Activated T-helper 2 cell treated with anti-CD3 and anti-CD28 coated beads, Interferon-gamma antibody, Interleukin-2, Interleukin-4, amounts not matched to agents 10 μg/mL and 5 μg/mL and 100 μg/mL, durations not matched to agents 14 hours and 24 hours and 36 hours (primary cell): ENCODE measurements at places on chromosomes 1 and 21. TPM values are rescaled to one million over a fixed set of nuclear protein-coding genes. Genes with fewer than 3 reads are reported as not detected.

The LRIG2 gene
- total RNA-seq, result 12.3 and 14.5 TPM in 2 replicates

- no peak for DNase-seq
These were observed 2.8 kb upstream of the TSEN15 start for GRCh38 chr1:184048561-184049240.

GRCh38 chr1:18166341-18166740 lies 58.7 kb downstream of the IGSF21 start:
- DNase-seq, result no peak

The FCRL6 gene
- total RNA-seq, result not detected in 2 replicates

DNA sequence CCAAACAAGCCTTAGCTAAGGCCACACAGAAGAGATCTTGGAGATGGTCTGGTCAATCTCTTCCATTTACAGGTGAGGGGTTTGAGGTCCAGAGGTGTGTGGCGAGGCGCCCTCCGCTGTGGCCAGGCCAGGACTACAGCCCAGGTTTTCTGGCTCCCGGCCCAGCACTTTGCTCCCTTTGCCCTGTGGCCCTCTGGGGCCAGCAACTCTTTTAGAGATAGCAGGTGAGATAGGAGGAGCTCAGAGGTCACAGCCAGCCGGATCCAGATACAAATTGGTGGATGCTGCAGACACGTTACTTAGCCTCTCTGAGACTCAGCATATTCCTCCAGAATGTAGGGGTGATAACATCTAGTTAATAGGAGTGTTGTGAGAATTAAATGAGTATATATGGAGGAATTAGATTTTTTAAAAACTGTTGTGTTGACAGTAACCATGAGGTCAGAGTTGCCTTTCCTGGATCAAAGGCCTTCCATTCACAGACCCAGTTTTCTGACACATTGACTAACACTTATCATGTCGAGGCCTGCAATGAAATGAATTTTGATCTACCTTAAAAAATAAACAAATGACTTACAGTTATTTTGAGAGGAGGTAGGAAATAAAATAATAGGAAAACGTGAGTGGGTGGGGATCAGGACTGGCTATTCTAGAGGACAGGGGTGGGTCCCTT lies 16.6 kb downstream of the TEX35 start:
- DNase-seq, result no peak

The NOL9 gene
- 43.4 and 50.0 TPM in 2 replicates for total RNA-seq

DNA sequence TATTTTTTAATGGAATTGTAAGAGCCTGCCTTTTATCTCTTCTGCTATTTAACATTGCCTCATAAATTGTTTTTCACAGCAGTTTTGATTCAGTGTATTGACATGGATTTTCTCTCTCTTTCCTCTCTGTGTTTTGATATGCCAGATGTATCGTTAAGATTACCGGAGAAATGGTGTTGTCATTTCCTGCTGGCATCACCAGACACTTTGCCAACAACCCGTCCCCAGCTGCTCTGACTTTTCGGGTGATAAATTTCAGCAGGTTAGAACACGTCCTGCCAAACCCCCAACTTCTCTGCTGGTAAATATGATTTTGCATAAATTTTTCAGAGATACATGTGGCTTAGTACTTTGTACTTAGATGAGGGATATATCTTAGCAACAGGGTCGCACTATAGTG lies 23.1 kb upstream of the DYNLT5 start:
- DNase-seq, result no peak

DNA sequence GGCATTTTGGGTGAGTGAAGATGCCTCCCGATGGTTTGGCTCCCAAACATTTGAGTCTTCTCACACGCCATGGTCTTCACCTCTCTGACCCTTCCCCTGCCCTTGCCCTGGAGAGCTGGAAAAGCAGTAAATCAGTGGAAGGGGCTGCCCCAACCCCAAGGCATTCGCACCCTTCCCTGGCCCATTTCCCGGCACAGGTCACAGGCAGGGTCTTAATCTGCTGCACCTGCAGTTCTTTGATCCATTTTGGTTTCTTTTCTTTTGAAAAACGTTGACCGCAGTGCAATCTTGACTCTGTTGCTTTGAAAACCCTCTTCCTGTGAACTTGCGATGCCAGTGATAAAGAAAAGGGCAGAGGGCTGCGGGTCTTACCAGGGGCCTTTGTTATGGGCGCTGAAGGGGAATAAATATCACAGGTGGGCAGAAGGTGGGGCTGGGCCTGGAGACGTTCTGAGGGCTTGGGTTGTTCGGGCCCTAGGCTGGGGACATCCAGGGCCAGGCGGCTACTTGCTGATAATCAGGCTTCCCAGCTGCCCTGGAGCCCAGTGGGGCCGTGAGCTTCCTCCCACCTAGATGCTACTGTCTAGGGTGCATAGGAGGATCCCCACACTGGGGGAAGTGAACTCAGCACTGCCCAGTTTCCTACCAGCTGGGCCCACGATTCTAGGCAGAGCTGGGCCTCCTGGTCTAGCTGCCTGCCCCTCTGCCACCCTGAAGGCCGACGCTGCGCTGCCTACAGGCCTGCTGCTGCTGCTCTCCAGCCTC lies 38.6 kb upstream of the EPS8L3 start:
- peak; percentile 73 for DNase-seq

The CYP4A11 gene
- total RNA-seq, result not detected in 2 replicates

- no peak for DNase-seq
These were observed 71.1 kb upstream of the AKT3 start for GRCh38 chr1:243921111-243921510.

DNA sequence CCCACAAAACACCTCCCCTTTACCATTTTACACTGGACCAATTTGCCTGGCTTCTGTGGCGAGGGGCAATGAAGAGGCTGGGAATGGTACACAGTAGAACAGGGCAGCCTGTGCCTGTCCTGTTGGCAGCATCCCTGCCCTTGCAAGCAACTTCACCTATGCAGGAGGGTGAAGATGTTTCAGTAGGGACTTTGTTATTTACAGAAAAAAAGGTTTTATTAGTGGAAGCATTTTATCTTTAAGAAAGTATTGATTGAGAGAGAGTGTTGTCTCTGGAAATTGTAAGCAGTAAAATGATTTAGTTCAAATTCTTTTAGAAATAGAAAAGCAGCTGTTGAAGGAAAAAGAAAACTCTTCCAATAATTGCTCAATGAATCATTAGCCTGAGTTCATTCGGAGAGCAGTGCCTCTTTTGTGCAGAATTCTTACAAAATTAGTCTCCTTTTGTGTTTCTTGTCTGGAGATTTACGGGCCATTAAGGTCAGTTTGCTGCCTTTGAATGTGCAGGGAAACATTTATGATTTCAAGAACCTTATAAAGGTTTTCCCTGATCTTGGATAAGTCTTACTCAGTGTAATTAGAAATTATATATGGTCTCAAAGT lies 49.1 kb downstream of the HHAT start:
- no peak for DNase-seq

The LAD1 gene
- not detected in 2 replicates for total RNA-seq

DNA sequence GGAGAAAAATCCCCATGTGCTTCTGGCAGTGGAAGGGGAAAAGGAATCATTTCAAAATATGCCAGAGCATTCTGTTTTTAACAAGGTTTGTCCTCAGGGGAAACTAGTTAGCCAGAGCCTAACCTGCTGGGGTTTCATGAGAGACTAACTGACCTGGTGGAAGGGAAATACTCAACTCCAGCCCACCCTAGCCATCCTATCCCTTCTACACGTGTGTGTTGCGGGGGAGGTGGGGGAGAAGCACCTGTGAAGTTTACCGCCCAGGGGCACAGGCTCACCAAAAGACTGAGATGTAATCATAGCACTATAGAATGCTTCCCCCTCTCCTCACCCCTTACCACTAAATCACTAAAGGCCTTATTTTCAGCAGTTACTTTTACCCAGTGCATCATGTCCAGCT lies 139.5 kb downstream of the GRIK3 start:
- DNase-seq, result no peak

The C8B gene
- total RNA-seq, result not detected in 2 replicates

DNA sequence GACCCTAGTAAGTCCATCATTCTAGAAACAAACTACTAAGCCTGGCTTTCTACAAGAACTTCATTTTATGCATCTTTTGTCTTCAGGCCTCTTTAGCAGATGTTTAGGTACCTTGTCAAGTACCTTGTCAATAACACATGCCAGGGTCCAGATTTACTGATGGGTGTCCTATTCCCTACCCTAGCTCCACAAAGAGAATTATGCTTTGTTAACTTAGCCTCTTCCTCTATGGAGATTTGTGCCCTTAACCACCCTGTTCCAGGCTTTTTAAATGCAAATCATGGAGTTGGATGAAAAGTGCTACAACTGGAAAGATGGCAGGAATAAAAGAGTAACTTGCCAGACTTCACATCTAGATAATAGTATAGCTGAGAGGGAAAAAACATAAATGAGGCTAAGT lies 42.7 kb downstream of the SPATA46 start:
- DNase-seq, result no peak

GRCh38 chr1:76291737-76292136 lies 217.2 kb downstream of the ST6GALNAC3 start:
- DNase-seq, result no peak

DNA sequence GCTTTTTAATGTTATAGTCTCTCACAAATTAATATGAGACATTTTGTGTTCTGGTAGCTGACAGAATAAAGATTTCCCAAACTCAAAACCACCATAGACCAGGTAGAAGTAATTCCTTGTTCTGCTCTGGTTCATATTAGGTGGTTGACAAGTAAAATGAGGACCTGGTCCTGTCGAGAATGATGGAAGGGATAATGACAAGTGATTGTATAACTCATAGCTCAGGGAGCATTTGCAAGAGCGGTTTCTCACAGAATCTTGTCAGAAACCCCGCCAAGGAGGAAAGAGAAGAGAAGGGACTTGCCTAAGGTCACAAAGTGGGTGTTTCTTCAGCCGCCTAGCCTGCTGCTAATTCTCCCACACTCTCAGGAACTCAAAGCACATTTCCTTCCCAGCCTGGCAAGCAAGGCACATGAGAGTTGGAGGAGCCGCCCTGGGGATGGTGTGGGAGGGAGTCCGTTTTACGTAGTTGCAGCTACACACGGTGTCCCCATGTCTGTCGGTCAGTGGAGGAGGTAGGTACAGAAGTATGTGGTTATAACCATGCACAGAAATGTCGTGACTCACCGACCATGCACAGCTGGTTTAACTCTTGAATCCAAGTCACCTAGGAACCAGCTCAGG lies 46.5 kb downstream of the SAMD13 start:
- no peak for DNase-seq

GRCh38 chr1:190170321-190170720 lies 307.3 kb downstream of the BRINP3 start:
- DNase-seq, result no peak

The ANKRD34A gene
- total RNA-seq, result 4.1 TPM in 2 replicates

- no peak for DNase-seq
These were observed 86.0 kb downstream of the LRRC53 start for GRCh38 chr1:74426208-74426937.

The NVL gene
- 38.4 and 39.0 TPM in 2 replicates for total RNA-seq

DNA sequence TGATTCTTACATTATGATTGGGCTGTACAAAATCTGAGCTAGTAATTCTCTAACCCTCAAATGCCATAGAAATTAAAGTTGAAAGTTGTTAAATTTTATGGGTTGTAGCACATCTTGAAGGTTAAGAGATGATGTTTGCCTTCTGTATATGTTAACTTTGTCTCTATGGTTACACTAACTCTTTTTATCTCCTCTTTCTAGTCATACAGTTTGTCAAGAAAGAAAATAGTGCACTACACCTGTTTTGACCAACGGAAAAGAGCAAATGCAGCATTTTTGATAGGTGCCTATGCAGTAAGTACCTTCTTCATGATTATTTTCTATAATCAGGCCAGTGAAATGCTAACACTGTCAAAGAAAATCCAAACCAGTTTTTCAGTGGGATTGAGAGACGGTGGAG lies 38.2 kb downstream of the CDC14A start:
- no peak for DNase-seq

The TNFSF4 gene
- total RNA-seq, result 1.1 and 1.3 TPM in 2 replicates

DNA sequence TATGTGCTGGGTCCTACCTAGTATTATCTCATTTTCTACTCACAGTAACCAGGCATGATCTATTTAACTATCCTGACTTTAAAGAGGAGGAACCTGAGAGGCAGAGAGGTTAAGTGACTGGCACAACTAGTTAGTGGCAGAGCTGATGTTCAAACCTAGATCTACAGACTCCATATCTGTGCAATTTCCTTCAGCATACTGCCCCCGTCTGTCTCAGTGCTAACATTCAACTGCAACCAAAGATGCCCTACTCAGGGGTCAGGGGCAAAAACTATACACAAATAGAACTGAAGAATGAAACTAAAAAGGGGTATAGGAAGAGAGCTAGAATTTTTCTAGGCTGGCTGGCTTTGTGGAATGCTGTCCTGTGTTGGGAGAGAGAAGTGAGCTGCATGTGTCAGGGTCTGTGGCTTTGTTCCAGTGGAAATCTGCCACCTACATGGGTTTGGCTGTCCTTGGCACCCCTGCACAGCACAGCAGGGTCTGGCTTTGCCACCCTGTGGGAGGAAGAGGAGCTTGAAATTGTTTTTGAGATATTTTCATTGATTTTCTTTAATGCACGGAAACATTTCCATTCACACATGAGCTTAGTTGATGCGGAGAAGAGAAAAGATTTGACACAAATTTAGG lies 368.5 kb downstream of the RPS6KC1 start:
- no peak for DNase-seq

The LHX4 gene
- not detected in 2 replicates for total RNA-seq

The TAS1R3 gene
- 0.32 and 0.44 TPM in 2 replicates for total RNA-seq

DNA sequence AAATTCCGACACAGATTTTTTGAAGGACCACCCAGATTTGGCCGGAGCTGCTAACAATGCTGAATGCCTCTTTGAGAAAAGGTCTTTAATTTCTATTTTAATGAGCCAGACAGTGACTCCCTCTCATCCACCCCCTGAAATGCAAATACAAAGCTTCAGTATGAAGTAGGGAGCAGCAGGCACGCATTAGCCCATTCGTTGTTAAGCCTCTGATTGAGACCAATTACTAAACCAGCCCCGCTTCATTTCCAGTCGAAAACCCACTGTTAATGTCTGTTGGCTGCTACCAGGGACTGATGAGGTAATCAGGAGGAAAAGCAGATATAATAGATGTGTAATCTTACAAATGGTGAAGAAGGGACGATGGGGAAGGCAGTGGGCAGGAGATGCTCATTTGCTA lies 4.8 kb upstream of the C8A start:
- no peak for DNase-seq

GRCh38 chr21:37987668-37988067 lies 71.4 kb upstream of the KCNJ6 start:
- DNase-seq, result no peak

The HSPB7 gene
- not detected in 2 replicates for total RNA-seq

- DNase-seq, result no peak
These were observed 58.3 kb upstream of the KIF26B start for GRCh38 chr1:245096311-245097066.

GRCh38 chr1:10765734-10766478 lies 30.5 kb downstream of the CASZ1 start:
- DNase-seq, result no peak
